T-helper 9 cell (primary cell): ENCODE measurements at places on chromosomes 13 and 19.

- DNase-seq = no peak
Observed at GRCh38 chr19:33699754-33700407, 78.1 kb downstream of the CHST8 start.

DNA sequence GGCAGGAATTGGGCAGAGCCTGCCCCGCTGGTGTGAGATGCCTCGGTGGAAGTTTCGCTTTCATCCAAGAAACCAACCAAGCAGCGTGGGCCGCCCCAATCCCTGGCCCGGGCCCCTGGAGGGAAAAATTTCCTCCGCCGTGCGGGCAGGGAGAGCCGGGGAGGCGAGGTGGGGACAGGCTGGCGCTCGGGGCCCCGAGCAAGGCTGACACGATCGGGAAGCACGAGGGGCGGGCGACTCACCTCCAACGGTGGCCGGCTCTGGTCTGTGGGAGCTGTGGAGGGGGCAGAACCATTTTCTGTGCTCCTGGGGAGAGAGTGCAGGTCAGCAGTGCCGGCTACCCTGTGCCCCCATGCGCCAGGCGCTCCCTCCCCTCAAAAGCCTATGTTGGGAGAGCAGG, 11.0 kb downstream of the RNF126 start:
- no peak for DNase-seq

DNA sequence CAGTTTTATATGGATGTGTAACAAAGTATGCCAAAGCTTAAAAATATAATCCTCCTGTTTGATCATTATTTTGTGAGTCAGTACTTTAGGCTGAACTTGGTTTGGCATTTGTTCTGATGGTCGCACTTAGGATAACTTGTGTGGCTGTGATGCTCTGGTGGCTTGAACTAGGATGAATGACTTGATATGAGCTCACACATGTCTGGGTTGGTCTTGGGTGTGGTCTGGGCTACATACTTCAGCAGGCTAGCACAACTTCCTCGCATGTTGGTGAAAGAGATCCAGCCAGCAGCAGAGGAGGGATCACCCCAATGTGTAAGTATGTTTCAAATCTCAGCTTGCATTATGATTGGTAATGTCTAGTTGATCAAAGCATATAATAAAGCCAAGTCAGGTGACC, 969.1 kb upstream of the PCDH9 start:
- DNase-seq = no peak

DNA sequence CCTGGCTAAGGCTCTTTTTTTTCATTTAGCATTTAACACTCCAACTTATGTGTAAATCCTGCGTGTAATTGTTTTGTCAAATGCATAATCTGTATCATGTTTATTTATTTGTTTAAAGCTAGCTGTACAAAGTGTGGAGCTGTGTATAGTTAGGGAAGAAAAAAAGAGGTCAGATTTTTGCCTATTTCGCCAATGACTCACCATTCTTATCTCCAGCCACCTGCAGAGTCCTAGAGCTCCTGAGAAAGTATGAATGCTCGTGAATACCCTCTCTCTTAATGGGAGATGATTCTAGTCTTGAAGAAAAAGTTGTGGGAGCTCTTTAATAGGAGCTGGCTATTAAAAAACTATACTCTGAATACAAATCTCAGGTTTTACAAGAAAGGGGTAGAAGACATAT, 778.8 kb upstream of the SLITRK5 start:
- no peak for DNase-seq

DNA sequence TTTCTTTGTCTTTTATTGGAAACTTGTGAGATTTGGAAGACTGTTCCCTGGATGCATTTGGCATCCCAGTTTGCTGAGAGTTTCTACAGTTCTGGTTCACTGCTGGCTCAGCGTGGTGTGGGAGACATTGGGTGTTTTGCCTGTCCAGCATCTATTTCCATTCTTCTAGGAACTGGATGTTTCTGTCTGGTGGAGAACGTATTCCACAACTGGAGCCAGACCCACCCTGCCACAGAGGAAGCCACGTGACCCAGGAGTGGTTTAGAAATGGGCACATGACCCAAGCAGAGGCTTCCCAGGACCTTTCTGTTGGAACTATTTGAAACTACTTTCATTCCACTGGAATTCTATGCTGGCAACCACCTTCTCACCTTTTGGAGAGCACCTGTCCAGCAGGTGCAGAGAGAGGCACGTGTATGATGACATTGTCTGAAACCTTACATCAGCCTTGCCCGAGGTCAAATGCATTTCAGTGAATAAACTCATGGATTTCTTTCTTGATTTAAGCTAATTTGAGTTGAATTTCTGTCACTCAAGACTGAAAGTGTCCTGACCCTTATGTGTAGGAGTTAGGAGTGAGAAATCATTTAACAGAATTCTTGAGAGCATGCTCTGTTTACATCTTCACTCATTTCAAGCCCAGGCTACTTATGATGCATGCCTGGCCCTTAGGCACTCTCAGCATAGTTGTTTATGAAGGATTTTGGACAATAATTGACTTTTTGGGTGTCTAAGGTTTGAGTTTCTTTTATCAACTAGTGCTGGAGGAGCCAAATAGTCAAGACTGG, 121.8 kb downstream of the AKAP11 start:
- DNase-seq = no peak

DNA sequence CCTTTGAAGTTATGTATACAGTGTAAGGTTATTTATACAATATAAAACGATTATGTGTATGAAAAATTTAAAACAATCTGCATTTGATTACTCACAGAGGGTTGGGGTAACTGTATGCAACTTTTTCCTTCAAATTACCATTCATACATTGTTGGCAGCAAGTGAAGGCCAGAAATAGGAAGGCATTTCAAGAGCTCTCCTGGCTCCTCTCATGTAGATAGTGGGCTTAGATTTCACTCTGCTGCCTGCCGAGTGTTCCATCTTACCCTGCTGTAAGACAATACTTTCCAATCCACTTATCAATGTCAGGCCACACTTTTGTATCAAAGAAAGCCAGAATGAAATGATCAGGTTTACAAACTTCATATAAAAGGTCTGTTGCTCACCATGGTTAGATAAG, 245.2 kb downstream of the DNAJC15 start:
- DNase-seq = no peak

- DNase-seq = no peak
Observed at GRCh38 chr19:22030680-22031079, 19.9 kb upstream of the ZNF208 start.

GRCh38 chr13:50370303-50370950, 355.2 kb downstream of the KCNRG start:
- DNase-seq = no peak

- no peak for DNase-seq
Observed at GRCh38 chr13:39684531-39685137, 29.2 kb downstream of the COG6 start.

- DNase-seq = no peak
Observed at GRCh38 chr13:55538424-55538823, 1602.3 kb upstream of the PRR20A start.

- DNase-seq = peak; percentile 34
Observed at GRCh38 chr19:10290876-10291553, 1.3 kb downstream of the ICAM5 start.

DNA sequence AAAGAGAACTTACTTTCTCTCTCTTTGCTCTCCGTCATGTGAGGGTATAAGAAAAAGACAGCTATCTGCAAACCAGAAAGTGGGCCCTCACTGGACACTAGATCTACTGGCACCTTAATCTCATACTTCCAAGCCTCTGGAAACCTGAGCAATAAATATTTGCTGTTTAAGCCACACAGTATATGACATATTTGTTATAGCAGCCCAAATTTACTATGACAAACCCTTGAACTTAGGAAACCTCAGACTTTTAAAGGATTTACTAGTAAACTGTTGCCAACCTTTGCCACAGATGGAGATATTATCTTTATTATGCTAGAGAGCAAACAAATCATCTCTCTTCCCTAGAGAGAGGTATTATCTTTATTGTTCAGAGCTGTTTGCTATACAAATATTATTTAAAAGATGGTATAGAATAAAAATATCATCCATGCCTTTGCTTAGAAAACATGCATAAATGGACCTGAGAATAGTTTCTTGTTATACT, 1446.1 kb downstream of the SLITRK1 start:
- no peak for DNase-seq

GRCh38 chr13:24652359-24652758, 27.8 kb upstream of the ATP12A start:
- no peak for DNase-seq

- no peak for DNase-seq
Observed at GRCh38 chr19:11736696-11737095, 2.0 kb downstream of the ZNF823 start.

DNA sequence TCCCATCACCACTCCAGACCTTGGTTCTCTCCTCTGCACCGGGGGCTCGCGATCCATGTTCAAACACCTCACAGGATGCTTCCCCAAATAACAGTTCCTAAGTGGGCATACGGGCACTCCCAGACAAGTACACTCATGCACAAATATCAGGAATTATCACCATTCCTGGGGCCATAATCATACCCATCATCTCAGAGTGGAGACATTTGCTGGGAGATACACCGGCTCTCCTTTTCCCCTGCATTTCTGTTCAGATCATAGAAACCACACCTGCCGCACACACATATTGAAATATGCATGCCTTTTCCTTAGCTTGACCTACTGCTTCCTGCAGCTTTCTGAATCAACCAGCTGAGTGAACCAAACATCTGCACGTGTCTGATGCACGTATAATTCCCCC, 33.9 kb upstream of the MBNL2 start:
- no peak for DNase-seq

- DNase-seq = no peak
Observed at GRCh38 chr13:40399756-40400155, 266.7 kb downstream of the FOXO1 start.

DNA sequence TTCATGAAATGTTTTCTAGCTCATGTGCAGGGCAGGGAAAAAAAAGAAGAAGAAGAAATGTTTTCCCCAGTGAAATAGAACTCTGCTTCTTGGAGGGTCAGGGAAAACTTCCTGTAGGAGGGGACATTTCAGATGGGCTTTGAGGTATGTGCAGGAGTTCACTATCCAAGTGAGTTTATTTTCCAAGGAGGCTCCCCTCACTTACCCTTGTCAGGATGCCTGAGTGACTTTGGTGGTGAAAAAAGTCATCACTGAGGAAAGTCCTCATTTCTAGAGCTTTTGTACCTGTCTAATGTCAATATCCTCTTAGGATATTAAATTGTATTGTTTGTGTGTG, 656 bp upstream of the C3 start:
- DNase-seq = no peak

DNA sequence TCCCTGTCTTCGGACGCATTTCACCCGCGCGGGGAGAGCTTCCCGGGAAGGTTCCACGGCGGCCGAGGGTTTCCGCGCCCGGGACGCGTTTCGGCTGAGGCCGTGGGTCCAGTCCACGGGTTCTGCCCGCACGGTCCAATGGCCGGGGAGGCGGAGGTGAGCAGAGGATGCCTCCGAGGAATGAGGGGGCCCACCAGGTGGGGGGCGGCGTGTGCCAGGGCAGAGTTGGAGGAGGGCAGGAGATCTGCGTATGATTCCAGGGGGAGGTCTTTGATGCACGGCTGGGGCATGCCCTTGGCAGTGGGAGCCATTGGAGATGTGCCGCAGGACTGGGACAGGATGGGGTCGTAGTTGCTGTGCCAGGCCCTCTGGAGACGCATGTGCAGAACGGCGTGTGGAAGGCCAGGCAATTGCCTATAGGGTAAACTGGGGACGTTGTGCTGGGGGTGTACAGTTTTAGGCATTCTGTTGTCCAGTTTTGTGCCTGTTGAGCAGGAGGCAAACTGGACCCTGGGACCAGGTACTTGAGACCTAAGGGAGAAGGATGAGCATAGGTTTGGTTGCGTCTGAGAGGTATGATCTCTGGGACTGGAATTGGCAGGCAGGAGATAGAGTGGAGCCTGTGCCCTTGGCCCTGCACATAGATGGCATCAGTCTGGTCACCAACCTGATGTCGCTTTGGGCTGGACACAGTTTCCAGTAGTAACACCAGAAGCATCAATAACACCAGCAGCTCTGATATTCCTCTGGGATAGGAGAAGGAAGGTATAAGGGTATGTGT, 751 bp downstream of the ZNF584 start:
- no peak for DNase-seq

DNA sequence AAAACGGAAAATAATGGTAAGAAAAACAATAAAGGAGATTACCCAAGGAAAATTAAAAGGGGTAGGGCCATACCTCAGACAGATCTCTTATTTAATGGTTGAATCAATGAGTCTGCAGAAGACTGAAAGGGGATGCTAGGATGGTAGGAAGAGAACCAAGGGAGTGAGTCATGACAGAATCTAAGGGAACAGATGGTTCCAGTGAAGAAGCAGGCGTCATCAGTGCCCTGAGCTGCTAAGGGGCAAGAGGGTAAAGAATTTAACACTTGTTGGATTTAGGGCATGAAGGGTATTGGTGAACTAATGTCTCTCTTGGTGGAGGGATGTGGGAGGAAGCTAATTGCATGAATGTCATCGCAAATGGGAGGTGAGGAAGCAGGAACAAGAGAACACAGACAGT, 329.2 kb upstream of the TSHZ3 start:
- no peak for DNase-seq

GRCh38 chr19:12788042-12788681, 3.1 kb upstream of the JUNB start:
- DNase-seq = no peak

- no peak for DNase-seq
Observed at GRCh38 chr13:109182777-109183465, 553.5 kb downstream of the MYO16 start.

DNA sequence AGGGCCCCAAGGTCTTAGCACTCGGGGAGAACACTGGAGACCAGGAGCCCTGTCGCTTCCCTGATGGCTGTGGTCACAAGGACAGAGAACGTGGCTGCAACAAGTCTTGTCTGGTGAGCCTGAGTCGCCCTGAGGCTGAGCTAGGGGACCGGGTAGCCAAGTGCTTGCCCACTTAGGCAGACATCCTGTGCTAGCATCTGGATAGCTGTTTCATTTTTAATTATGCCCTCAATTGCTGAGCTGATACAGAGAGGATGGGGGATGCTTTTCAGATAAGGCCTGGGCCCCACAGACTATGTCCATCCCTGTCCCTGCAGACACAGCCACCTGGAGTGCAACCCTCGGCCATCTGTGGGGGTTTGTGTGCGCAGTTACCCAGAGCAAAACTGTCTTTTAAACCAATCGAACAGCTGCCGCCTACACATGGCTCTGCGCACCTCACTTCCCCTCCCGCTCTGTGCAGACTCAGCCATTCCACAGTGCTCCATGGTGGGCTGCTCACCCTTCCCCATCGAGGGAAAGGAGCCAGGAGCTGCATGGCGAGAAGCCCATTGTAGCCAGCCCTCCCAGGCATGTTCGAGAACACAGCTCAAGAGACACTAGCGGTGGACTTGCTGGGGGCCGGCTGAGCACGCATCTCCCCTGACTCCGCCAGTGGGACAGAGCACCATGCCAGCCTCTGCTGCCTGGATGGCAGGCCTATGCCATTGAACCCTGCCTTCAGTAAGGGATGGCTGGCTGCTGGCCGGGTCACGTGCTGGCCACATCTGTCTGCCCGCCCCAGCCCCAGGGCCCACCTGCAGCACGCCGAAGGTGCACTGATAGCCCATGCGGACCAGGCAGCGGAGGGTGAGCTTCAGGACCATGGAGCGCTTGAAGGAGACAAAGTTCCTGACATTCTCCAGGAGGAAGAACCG, 19.4 kb upstream of the EIF3G start:
- no peak for DNase-seq
